Thoracic aorta (tissue), 2 donors: ENCODE measurements at places on chromosomes 1 and 21. TPM values are rescaled to one million over a fixed set of nuclear protein-coding genes. Genes with fewer than 3 reads are reported as not detected.

Gene FMN2
- total RNA-seq = 0.14 TPM

Gene KRTAP6-3
- not detected for total RNA-seq

Gene GJA9
- total RNA-seq = not detected

Gene MROH7
- 20.4 TPM for total RNA-seq

Gene CYP4A22
- total RNA-seq = not detected

Gene COG2
- 31.0 TPM for total RNA-seq

Gene RGS8
- total RNA-seq = not detected

Gene PCBP3
- total RNA-seq = 4.5 TPM

Gene TSPAN1
- total RNA-seq = 7.0 TPM

Gene AIM2
- total RNA-seq = 1.1 TPM

- H3K4me3 ChIP-seq = no peak overlapping the region
- no peaks in the 10 kb centered on the region for H3K27me3 ChIP-seq
- no peak overlapping the region for H3K27ac ChIP-seq
These were observed 244.7 kb downstream of the SIPA1L2 start for GRCh38 chr1:232385221-232385620.

GRCh38 chr1:21584096-21584495, 74.9 kb downstream of the ALPL start:
- no peaks in the 10 kb centered on the region for H3K4me1 ChIP-seq
- H3K4me3 ChIP-seq = no peak overlapping the region
- no peak for DNase-seq
- no peaks in the 10 kb centered on the region for H3K27me3 ChIP-seq

GRCh38 chr21:30081506-30081905, 85.1 kb downstream of the CLDN17 start:
- no peaks in the 10 kb centered on the region for H3K4me1 ChIP-seq
- H3K27me3 ChIP-seq = no peaks in the 10 kb centered on the region
- no peak overlapping the region for H3K4me3 ChIP-seq
- no peaks in the 10 kb centered on the region for H3K36me3 ChIP-seq

DNA sequence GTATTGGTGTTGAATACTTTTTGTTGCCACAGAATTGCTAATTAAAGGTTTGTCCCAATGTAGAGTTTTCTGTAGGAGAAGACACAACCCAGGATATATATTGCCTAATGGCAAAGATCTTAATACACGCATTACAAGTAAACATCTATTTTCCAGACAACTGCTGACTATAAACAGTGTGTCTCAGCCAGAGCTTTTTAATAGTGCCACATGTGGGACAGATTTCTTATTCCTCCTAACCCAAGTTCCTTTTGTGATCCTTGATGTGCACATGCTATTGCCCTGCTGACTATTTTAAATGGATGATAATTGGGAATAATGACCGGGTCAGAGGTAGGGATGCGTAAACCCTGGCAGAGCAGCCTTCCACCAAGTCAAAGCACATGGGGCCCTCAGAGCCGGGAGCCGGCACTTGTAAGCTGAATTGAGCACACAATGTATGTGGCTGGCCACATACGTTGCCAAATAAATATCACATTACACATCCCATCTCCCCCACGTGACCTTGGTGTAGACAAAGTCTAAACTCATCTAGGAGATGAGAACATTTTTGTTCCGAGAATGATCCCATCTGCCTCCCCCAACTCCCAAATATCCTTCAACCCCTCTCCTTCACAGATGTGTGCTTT, 209.8 kb upstream of the NFIA start:
- H3K4me3 ChIP-seq = no peak overlapping the region
- H3K36me3 ChIP-seq = no peaks in the 10 kb centered on the region
- no peak for DNase-seq
- H3K27me3 ChIP-seq = no peaks in the 10 kb centered on the region
- H3K27ac ChIP-seq = no peak overlapping the region
- H3K4me1 ChIP-seq = no peaks in the 10 kb centered on the region

GRCh38 chr1:33502726-33503125, 30.3 kb downstream of the ZSCAN20 start:
- no peak overlapping the region for H3K27ac ChIP-seq
- H3K4me3 ChIP-seq = no peak overlapping the region
- no peaks in the 10 kb centered on the region for H3K27me3 ChIP-seq
- no peak for DNase-seq

DNA sequence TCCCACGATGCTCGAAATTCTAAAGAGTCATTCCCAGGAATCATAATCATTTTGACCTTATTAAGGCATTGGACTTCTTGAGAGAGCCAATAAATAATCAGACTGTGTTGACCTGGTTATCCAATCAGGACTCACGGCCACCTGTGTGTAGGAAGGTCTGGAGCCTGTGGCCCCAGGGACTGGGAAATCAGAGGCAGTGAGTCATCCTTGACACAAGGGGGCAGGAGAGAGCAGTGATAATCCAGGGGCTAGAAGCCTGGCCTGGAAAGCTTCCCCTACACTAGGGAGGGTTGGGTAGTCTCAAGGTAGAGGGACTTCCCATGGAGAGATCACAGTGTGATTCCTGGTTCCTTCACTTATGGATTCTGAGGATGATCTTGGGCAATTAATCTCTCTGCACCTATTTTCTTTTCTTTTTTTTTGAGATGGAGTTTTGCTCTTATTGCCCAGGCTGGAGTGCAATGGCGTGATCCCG, 4.7 kb downstream of the MR1 start:
- H3K4me3 ChIP-seq = no peak overlapping the region
- peaks cover 35% of the 10 kb centered on the region for H3K4me1 ChIP-seq
- no peak for DNase-seq
- H3K27ac ChIP-seq = no peak overlapping the region

DNA sequence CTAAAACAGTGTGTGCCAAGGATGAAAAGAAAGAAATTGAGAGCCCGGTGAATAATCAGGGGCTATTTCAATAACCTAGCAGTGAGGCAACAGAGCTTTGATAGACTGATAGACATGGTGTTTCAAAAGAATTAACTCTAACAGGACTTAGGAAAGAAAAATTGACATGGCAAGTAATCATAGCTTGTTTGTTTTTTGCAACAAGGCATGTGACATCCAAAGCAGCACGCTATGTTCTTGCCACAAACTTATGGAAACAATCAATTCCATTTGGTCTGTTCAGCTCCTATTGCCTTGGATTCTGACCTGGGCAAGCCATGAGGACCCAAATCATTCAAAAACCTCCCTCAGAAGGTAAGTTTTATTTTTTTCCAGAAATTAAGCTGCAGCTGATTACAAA, 608.5 kb downstream of the SMYD3 start:
- DNase-seq = no peak
- no peak overlapping the region for H3K4me3 ChIP-seq
- no peaks in the 10 kb centered on the region for H3K4me1 ChIP-seq
- no peak overlapping the region for H3K27ac ChIP-seq
- no peaks in the 10 kb centered on the region for H3K36me3 ChIP-seq

DNA sequence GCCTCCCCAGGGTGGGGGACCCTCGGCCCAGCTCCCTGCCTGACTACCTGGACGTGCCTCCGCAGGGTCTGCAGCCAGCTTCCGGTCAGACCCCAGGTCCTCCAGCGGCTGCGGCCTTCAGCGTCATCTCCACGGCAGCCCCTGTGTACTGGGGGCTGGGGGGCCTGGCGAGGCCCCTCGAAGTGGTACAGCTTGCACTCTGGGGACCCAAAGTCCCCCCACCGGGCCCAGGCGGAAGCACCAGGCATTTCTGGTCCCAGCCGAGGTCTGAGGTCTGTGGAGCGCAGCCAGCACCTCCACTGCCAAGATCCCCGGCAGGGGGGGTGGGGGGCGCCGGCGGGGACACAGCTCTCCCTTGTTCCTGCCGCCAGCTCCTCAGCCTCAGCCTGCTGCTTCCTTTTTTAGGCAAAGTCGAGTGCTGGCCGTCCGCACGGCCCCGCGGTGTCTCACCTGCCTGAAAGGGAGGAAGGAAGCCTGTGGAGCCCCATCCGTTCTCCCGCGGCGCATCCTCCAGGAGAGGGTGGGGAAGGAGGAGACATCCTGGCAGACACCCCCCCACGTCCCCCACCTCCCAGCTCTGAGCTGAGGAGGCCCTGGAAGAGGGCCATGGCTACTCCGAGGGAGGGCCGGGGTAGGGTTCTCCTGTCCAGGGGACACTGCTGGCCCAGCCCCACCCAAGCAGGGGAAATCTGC, 1.2 kb upstream of the VWA1 start:
- no peaks in the 10 kb centered on the region for H3K27me3 ChIP-seq
- H3K36me3 ChIP-seq = no peaks in the 10 kb centered on the region
- H3K4me3 ChIP-seq = peak overlapping the region; percentile 69
- H3K27ac ChIP-seq = peak overlapping the region; percentile 83
- peaks cover 58% of the 10 kb centered on the region for H3K4me1 ChIP-seq

GRCh38 chr21:25273959-25274358, 333.3 kb downstream of the MRPL39 start:
- H3K27me3 ChIP-seq = no peaks in the 10 kb centered on the region
- no peaks in the 10 kb centered on the region for H3K4me1 ChIP-seq
- H3K4me3 ChIP-seq = no peak overlapping the region

- H3K36me3 ChIP-seq = no peaks in the 10 kb centered on the region
- no peaks in the 10 kb centered on the region for H3K27me3 ChIP-seq
- no peaks in the 10 kb centered on the region for H3K4me1 ChIP-seq
- no peak for DNase-seq
These were observed 459.1 kb downstream of the DPYD start for GRCh38 chr1:97461782-97462181.

DNA sequence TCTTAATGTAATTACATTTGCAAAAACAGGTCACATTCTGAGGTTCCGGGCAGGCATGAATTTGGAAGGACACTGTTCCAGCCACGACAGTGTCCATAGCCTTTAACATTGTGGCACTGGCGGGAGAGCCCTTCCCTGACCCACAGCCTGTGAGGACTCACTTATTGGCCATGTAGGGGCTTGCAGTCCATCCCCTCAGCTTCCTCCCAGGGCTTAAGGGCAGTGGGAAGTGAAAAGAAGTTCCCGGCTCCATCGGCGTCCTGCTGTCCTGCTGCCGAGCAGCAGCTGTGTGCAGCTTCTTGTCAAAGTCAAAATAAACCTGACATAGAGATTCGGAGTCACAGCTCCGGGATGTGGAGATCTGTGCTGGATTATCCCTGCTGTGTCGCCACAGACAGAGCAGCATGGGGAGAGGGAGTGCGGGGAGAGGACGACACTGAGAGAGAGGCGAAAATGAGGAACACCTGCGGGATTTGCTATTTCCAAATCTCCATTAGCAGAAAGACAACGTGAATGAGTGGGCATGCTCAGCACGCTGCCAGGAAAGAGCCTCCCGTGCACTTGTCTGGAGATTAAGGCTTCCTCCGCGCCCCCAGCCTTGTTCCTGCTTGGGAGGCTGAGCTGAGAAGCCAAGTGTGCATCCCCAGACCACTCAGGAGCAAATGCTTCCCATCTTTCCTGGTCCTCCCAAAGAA, 260.3 kb downstream of the ASTN1 start:
- H3K4me3 ChIP-seq = no peak overlapping the region
- H3K27me3 ChIP-seq = no peaks in the 10 kb centered on the region
- no peaks in the 10 kb centered on the region for H3K36me3 ChIP-seq
- no peaks in the 10 kb centered on the region for H3K4me1 ChIP-seq
- no peak for DNase-seq

DNA sequence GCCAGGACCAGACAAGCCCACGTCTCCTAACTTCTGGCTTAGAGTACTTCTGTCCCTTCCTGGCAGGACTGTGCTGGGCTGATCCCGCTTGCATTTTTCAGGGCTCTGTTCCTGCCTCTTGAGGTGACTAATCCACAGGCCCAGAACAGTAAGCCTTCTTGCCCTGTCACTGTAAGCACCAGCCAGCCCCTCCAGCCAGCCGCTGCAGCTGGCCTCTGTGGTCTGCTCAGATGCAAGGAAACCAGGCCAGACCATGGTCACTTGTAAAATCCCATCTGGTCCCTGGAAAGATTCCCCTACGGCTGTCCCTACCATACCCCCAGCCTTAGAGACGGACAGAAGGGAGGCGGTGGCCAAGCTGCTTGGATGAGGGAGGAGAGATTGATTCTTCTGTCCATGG, 74.2 kb downstream of the KIRREL1 start:
- H3K27me3 ChIP-seq = no peaks in the 10 kb centered on the region
- H3K27ac ChIP-seq = peak overlapping the region; percentile 58
- H3K4me1 ChIP-seq = peaks cover 83% of the 10 kb centered on the region
- H3K36me3 ChIP-seq = peaks cover 5% of the 10 kb centered on the region
- no peak for DNase-seq

DNA sequence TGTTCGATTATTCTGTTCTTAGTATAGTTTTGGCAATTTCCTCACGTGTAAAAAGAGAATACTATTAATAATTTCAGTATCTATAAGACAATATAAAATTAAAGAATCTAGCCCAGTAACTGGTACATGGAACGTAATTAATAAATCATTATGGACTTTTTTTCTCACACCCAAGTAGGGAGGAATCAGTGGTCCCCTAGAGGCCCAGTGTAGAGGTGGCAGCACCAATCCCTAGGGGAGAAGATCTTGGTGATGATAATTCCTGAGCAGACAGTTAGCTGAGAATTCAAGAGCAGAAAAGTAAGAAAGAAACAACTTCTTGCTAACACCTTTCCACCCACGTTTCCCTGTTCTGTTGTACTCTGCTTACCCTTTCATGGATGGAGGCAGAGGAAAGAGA, 19.7 kb upstream of the SELE start:
- H3K4me1 ChIP-seq = no peaks in the 10 kb centered on the region
- no peaks in the 10 kb centered on the region for H3K27me3 ChIP-seq
- no peak for DNase-seq
- no peaks in the 10 kb centered on the region for H3K36me3 ChIP-seq
- H3K4me3 ChIP-seq = no peak overlapping the region

- no peak overlapping the region for H3K27ac ChIP-seq
- H3K27me3 ChIP-seq = no peaks in the 10 kb centered on the region
- H3K4me1 ChIP-seq = peaks cover 20% of the 10 kb centered on the region
- H3K4me3 ChIP-seq = no peak overlapping the region
These were observed 59.5 kb downstream of the AGPAT3 start for GRCh38 chr21:43924421-43925095.

GRCh38 chr1:170461291-170461747, 70.6 kb upstream of the GORAB start:
- no peak for DNase-seq
- no peak overlapping the region for H3K4me3 ChIP-seq
- H3K4me1 ChIP-seq = no peaks in the 10 kb centered on the region

- H3K4me1 ChIP-seq = peaks cover 4% of the 10 kb centered on the region
- DNase-seq = no peak
- H3K27me3 ChIP-seq = no peaks in the 10 kb centered on the region
- no peak overlapping the region for H3K4me3 ChIP-seq
- no peaks in the 10 kb centered on the region for H3K36me3 ChIP-seq
- H3K27ac ChIP-seq = no peak overlapping the region
These were observed 94.7 kb downstream of the SIK1 start for GRCh38 chr21:43331962-43332828.

- H3K36me3 ChIP-seq = no peaks in the 10 kb centered on the region
- H3K4me3 ChIP-seq = no peak overlapping the region
- no peak for DNase-seq
- no peak overlapping the region for H3K27ac ChIP-seq
- H3K27me3 ChIP-seq = no peaks in the 10 kb centered on the region
- H3K4me1 ChIP-seq = peaks cover 12% of the 10 kb centered on the region
These were observed 202.3 kb upstream of the CACYBP start for GRCh38 chr1:174797398-174797797.

- no peak for DNase-seq
- no peaks in the 10 kb centered on the region for H3K36me3 ChIP-seq
- H3K27me3 ChIP-seq = no peaks in the 10 kb centered on the region
- H3K27ac ChIP-seq = no peak overlapping the region
- no peak overlapping the region for H3K4me3 ChIP-seq
These were observed 338.9 kb upstream of the PRMT6 start for GRCh38 chr1:106717591-106717990.
